Trophoblast cell (in vitro differentiated cells and primary cell): ENCODE measurements at places on chromosomes 5 and 9.
A peak's percentile ranks its signal among the peaks of the same experiment; 100 is the strongest.

DNA sequence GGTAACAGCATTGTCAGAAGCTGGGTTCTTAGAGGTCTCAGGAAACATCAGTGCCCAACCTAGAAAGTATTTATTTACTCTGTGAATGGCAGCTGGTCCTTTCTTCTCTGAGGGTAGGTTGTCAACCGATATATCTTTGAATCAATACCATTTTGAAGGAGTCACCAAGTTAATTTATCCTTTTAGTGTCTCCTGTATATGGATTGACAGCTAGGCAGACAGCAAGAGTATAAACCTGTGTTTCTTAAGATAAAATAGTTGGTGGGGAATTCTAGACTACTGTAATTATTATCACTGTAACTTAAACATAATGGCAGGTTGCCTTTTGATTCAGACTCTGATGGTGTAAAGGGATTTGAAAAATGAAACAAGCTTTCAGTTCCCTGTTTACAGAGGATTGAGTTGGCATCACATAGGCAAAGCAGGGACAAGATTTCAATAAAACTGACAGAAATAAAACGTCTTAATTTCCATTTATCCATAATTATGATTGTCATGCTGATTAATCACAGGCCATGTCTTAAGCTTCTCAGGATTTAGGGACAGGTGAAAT is 190.8 kb upstream of the HAPLN1 start:
- no peak for DNase-seq

DNA sequence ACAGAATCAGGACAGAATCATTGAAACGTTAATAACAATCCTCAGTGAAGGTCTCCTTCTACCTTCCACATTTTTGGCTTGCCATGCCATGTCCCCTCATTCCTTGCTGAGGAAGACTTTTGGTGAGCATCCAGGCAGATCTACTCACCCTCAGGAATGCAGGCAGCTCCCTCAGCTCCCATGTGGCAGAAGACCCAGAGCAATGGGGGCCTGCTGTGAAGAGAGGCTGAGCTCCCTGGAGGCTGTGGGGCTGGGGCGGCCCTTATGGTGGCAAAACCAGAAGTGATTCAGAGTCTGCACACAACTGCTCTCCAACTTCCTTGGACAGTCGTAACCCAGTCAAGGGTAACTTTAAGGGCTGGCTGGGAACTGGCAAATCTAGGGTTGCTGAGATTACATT is 247.2 kb upstream of the EFNA5 start:
- peak; percentile 3 for DNase-seq

DNA sequence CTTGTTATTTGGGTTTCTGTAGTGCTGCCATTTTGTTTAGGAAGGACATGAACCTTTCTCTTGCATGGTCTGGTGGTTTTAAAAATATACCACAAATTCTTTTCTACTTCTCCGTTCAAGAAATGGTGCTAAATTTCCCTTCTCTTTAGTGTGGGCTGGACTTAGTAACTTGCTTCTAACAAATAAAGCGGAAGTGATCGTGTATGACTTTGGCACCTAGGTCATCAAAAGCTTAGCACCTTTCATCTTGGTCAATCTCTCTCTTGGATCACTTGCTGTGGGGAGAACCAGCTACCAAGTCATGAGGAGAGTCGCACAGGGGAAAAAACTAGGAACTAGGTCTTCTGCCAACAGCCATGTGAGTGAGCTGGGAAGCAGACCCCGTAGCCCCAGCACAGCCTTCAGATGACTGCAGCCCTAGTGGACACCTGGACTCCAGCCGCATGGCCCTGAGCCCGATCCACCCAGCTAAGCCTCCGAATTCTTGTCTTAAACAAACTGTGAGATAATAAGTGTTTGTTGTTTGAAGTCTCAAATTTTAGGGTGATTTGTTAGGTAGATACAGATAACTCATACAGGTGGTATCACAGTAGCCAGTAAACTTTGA is 87.7 kb upstream of the CKMT2 start:
- no peak for DNase-seq

GRCh38 chr5:67316695-67317094 is 120.1 kb upstream of the CD180 start:
- DNase-seq: no peak

DNA sequence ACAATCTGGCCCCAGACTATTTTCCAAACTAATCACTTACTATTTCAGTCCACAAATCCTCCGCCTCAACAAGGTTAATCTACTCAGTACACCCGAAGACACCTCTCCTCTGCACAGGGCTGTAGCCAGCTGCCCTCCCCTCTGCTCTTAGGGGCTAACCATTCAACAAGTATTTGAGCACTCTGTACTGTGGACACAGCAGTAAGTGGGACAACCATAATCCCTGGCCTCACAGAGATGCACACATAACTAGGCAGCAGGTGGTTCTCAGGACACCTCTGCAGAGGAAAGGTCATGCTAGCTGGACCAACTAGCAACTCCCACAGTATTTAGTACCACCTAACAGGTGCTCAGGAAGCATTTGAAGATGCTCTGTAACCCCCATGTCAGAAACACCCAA is 5.5 kb downstream of the CAMSAP1 start:
- no peak for DNase-seq

- no peak for DNase-seq
These were observed 104.2 kb downstream of the MELK start for GRCh38 chr9:36676778-36677485.

DNA sequence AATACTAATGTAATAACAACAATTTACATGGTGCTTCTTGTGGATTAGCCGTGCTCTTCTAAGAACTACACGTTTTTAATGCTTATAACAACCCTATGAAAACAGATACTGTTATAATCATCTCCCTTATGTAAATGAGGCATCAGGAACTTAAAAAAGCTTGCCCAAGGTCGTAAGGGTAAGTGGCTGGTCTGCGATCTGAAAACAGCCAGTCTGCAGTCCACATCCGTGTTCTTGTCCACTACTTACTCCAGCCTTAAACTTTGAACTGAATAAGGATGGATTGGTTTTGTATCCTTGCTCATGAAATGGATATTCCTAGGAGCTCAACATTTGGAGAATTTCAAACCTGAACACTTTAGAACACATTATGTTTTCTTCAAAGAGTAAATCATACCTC is 26.7 kb downstream of the PAM start:
- no peak for DNase-seq

DNA sequence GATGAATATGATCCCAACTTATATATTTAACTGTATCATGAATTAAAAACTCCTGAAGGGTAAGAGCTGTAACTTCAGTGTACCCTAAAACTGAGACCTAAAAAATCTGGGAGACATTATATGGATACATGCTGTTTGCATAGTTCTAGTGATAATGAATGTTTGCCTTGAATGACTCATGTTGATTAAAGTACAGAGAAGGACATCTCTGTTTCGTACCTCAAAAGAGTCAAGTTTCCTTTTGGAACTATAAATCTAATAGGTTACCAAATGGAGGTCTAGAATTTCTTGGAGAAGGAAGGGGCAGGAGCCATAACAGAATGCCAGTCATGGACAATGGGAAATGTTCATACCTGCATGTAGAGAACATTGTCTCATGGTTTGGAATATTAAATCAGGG is 168.1 kb downstream of the SNCAIP start:
- no peak for DNase-seq

GRCh38 chr5:102090770-102091169 is 205.3 kb downstream of the SLCO4C1 start:
- no peak for DNase-seq

- DNase-seq: peak; percentile 34
These were observed 3.1 kb upstream of the GNPDA1 start for GRCh38 chr5:142015781-142016533.

DNA sequence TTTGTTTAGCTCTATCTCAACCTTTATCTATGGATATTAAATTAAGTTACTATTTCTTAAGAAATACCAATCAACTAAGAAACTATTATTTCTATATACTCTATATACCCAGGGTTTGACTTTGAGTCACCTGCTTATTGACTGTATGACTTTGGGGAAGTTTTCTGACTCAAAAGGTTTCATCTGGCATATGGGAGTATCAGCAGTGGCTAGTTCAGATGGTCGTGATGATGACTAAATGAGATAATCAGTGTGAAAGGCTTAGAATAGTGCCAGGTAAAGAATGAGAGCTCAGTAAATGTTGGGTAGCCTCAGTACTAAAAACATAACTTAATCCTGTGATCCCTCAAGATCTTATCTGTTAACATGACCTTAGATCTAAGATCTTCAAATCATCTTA is 179.7 kb upstream of the ISL1 start:
- no peak for DNase-seq

- peak; percentile 88 for DNase-seq
These were observed 88.3 kb downstream of the RAPGEF1 start for GRCh38 chr9:131651599-131651998.

DNA sequence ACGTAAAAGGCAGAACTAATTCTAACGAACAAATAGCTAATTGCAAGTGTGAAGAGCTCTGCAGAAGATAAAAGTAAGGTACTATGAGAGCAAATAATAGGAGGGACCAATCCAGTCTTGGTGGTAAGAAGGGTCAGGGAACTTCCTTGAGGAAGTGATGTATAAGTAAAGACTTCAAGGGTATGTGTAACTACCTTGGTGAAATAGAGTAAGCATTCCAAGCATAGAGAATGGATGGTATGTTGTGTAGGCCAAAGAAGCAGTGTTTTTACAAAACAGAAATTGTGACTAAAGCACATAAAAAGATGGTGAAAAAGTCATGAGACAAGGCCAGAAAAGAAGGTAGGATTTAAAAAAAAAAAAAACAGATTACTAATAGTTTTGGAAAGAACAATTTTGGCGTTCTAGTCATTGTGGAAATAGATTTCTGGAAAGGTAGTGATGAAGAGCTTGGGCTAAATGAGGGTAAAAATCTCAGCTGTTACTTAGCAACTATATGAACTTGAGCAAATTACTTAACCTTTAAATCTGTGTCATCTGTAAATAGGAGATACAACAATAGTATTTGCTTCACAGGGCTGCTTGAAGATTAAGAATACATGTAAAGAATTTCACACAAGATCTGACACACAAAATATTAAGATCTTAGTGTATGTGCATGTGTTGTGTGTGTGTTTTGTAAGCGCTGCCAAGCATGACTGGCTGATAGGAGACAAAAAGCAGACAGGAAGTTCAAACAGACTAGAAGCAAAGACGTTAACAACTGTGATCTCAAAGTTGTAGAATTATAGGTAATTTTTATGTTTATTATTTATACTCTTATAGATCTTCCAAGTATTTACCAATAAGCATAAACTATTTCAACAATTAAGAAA is 73.5 kb downstream of the NR6A1 start:
- no peak for DNase-seq

DNA sequence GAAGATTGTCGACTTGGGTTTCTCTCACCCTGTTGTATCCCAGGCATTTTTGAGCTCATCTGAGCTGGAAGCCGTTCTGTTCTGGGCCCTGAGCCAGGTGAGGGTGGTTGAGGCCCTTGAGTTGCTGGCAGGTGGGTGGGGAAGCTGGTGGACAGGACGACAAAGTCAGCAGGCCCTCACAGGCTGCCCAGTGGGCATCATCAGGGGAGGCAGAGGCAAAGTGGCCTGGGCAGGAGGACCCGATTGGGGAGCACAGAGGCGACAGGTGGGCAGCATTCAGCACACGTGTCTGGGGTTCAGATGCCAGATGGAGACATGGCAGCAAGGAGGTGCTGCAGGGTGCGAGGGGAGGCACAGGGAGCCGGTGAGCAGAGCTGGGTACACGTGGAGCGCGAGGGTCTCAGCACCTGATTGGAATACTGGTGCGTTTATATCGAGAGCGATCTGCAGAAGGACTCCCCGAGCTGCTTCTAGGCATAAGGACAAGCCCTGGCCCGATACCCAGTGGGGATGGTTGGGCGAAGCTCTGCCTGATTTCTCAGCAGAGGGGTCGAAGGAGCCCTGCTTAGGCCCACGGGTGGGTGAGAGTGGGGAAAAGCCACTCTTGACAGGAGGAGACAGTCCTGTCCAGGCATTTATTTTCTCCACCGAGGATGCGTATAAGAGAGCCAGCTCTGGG is 49.0 kb upstream of the SUSD3 start:
- DNase-seq: no peak

DNA sequence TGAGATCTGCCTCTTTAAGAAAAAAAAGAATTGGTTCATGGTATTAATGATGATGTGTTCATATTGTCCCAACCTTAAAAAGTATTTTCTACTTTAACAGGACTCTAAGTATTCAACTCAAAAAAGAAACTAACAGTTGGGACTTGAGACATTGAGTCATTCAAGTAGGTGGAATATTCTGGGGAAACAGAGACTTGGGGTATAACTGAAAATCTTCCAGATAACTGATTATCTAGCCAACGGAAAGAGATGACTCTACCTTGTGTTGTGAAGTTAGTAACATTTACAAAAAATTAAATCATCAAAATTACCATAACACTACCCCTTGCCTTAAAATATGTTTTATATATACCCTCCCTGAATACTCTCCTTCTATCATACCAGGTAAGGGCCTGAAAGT is 19.1 kb downstream of the OXCT1 start:
- no peak for DNase-seq

DNA sequence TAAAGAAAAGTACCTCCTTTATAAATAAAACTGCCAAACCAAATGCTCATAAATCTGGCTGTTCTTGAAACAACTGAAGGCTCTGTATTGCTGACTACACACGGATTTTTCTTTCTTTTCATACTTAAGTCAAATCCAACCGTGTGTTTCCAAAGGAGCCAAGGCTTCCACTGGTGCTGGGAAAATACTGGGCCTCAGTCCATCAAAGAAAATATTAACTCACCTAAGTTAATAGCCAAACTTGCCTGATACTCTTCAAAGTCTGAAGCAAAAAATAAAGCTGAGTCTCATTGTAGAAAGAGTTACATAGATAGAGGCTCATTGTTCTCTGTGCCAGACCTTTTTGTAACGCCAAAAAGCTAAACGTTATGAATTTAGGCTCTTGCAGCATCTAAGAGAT is 350.4 kb upstream of the CDH9 start:
- no peak for DNase-seq

- DNase-seq: no peak
These were observed 218.0 kb upstream of the PCSK5 start for GRCh38 chr9:75672478-75672877.

- DNase-seq: no peak
These were observed 8.3 kb downstream of the CDK5RAP2 start for GRCh38 chr9:120571443-120572257.
